ENCODE measurements at places on chromosomes 2 and 18. TPM values are rescaled to one million over a fixed set of nuclear protein-coding genes. Genes with fewer than 3 reads are reported as not detected.

GAL3ST2 gene
- 0.34 TPM for total RNA-seq

MRO gene
- 1.00 TPM for total RNA-seq

EFEMP1 gene
- total RNA-seq: 11.0 TPM

CCDC85A gene
- 0.69 TPM for total RNA-seq

PJVK gene
- 1.7 TPM for total RNA-seq

TUBA3D gene
- not detected for total RNA-seq

TMEM17 gene
- 5.2 TPM for total RNA-seq

MSTN gene
- 0.15 TPM for total RNA-seq

TMX3 gene
- total RNA-seq: 95.2 TPM

NXPH2 gene
- not detected for total RNA-seq

CCNT2 gene
- total RNA-seq: 35.2 TPM

ING5 gene
- 19.6 TPM for total RNA-seq

CD207 gene
- not detected for total RNA-seq

ATP5F1A gene
- 799 TPM for total RNA-seq

QPCT gene
- 832 TPM for total RNA-seq

REG1B gene
- total RNA-seq: not detected

POTEI gene
- total RNA-seq: not detected

POTEJ gene
- not detected for total RNA-seq

SERPINB13 gene
- not detected for total RNA-seq

SLC35F5 gene
- total RNA-seq: 129 TPM

DTNA gene
- 13.0 TPM for total RNA-seq

CYP27C1 gene
- not detected for total RNA-seq

SMYD1 gene
- 1.0 TPM for total RNA-seq

KIAA2012 gene
- total RNA-seq: not detected

UGT1A4 gene
- total RNA-seq: not detected

HOXD4 gene
- total RNA-seq: under 0.01 TPM

STARD6 gene
- not detected for total RNA-seq

USP34 gene
- 53.7 TPM for total RNA-seq

GATA6 gene
- under 0.01 TPM for total RNA-seq

TMEM178A gene
- not detected for total RNA-seq

IL36A gene
- total RNA-seq: not detected

KCNF1 gene
- not detected for total RNA-seq

COL3A1 gene
- total RNA-seq: 31.3 TPM

TNFRSF11A gene
- 1.7 TPM for total RNA-seq

NOSTRIN gene
- total RNA-seq: not detected

TLX2 gene
- not detected for total RNA-seq

PROM2 gene
- total RNA-seq: 0.34 TPM

PLEK gene
- not detected for total RNA-seq

CCDC150 gene
- 6.5 TPM for total RNA-seq

MROH2A gene
- not detected for total RNA-seq

RND3 gene
- 55.2 TPM for total RNA-seq

HSPD1 gene
- total RNA-seq: 277 TPM

SH3RF3 gene
- 2.3 TPM for total RNA-seq

DLX1 gene
- 0.93 TPM for total RNA-seq

CDK15 gene
- 1.7 TPM for total RNA-seq

IRS1 gene
- total RNA-seq: 6.3 TPM

MREG gene
- total RNA-seq: 57.1 TPM

ALPG gene
- not detected for total RNA-seq

AQP12B gene
- total RNA-seq: not detected

OTOS gene
- total RNA-seq: not detected

CD8B2 gene
- total RNA-seq: not detected

TRIM43 gene
- total RNA-seq: not detected

BCL2 gene
- total RNA-seq: 35.3 TPM

KCNJ13 gene
- total RNA-seq: 27.0 TPM
